Osteocyte (in vitro differentiated cells): ENCODE measurements at places on chromosomes 11 and 22.

DNA sequence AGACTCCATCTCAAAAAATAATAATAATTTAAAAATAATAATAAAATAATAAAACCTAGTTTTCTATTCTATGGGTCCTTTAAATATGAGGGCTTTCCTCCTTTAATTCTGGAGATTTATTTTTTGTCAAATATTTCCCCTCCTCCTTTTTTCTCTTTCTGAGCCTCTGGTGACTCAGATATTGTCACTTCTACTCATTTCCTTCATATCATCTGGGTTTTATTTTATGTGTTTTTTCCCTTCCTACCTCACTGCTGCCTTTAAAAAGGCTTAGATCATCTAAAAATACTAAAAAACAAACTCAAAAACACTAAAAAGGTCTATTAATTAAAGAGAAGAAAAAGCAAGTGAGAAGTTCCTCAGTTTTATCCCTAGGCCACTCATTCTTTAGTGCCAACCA lies 138.9 kb downstream of the SPON1 start:
- DNase-seq, result no peak

DNA sequence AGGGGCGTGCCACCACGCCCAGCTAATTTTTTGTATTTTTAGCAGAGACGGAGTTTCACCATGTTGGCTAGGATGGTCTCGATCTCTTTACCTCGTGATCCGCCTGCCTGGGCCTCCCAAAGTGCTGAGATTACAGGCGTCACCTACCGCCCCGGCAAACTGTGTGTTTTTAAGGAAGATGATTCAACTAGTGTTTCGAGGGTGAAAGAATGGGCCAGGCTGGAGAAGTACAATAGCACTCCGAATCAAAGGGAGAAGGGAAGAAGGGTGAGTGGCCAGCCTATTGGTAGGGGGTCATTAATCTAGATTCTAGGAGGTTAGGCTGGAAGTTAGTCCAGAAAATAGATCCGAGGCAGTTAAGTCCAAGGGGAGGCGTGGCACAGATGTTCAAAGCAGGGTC lies 2.9 kb upstream of the CECR2 start:
- no peak for DNase-seq

DNA sequence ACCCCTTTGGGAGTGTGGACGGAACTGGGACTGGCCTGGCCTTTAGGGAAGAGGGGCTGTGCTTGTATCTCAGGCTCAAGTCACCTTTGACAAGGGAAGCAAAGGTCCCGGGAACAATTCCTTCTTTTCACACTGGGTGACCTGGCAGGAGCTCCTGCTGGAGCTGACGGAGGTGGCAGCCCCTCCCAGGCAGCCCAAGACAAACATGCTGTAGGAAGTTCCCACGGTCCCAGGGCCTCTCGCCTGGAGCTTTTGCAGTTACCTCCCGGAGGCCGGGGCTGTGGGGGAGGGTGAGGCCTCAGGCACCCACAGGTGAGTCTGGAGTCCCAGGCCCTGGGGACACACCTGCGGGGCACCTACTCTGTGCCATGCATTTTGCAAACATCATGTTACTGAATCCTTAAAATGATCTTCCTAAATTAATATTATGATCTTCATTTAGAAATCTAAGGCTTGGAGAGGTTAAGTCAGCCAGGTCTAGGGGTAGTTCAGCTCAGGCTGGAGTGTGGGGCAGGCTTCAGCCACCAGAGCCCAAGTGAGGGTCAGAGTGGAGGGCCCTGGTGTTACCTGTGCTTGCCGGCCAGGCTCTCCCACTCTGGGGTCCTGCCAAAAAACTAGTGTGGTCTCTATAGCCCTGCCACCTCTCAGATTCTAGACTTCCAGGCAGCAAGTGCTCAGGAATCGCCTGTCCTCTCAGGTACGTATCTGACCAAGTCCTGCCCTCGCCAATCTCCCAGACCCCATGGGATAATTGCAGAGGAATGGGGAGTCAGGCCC lies 15.7 kb upstream of the MYEOV start:
- no peak for DNase-seq

- DNase-seq, result no peak
These were observed 99.1 kb downstream of the RRAS2 start for GRCh38 chr11:14259878-14260277.

GRCh38 chr22:37180531-37181231 lies 7.4 kb downstream of the C1QTNF6 start:
- DNase-seq, result no peak

DNA sequence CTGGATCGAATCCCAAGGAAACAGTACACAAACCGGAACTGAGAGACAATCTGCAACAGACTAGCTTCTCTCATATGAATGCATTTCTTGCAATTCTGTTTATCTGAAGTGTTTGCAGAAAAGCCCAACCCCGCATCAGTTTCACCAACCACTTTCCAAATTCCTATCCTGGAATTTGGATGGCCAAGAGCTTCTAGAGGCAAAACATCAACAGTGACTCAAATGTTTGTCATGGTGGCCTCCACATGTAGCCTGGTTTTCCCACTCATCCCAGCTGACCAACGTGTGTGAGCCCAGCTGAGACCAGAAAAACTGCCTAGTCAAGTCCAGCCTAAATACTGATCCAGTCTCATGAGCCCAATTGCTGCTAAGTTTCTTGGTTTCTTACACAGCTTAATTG lies 8.3 kb upstream of the MIEF1 start:
- DNase-seq, result no peak

GRCh38 chr11:26134481-26135355 lies 197.2 kb upstream of the ANO3 start:
- DNase-seq, result no peak

- no peak for DNase-seq
These were observed 12.0 kb upstream of the SYT8 start for GRCh38 chr11:1822648-1823375.

DNA sequence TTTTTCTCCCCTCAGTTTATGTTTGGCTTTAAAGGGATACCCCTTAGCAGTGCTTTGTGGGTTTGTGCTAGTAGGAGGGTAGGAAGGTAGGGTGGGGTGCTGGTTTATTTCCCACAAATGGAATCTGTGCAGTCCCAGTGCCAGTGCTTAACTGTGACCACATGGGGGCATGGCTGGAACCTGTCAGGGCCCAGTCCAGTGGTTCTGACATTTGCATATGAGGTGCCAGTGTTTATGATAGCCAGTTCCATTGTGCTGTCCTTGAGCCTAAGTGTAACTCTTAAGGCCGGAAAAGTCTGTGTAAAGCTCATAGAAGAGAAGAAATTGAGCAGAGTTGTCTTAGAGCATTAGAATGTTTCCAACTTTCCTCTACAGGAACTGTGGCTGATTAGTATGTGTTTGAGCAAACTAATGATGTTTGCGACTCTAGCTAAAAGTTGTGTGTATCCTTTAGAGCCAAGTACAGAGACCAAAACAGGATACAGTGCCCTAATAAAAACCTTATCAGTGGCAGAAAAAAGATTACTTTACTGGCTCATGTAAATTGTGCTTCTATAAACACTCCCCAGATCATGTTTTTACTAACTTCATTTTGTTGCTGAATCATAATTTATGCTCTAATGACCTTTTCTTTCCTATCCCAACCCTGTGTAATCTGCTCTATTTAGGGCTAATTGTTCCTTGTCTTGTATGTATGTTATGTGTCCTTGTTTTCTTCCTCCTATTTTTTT lies 38.1 kb downstream of the DIXDC1 start:
- DNase-seq, result no peak

DNA sequence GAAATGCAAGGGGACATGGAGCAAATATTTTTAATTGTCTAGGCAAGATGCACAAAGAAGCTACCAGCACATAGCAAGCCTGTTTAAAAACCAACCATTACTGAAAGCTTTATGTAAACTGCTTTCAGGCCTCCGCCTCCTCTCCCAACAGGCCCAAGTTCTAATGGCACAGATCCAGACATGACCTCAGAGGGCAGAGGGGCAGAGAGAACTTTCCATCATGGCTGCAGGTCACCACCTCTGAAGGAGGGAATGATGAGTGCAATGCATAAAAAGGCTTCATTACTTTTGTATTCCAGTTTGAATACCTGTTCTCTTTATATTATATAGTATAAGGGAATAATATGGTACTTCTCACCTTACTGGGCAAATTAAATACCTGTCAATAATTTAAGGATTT lies 15.2 kb downstream of the DDX17 start:
- DNase-seq, result no peak

DNA sequence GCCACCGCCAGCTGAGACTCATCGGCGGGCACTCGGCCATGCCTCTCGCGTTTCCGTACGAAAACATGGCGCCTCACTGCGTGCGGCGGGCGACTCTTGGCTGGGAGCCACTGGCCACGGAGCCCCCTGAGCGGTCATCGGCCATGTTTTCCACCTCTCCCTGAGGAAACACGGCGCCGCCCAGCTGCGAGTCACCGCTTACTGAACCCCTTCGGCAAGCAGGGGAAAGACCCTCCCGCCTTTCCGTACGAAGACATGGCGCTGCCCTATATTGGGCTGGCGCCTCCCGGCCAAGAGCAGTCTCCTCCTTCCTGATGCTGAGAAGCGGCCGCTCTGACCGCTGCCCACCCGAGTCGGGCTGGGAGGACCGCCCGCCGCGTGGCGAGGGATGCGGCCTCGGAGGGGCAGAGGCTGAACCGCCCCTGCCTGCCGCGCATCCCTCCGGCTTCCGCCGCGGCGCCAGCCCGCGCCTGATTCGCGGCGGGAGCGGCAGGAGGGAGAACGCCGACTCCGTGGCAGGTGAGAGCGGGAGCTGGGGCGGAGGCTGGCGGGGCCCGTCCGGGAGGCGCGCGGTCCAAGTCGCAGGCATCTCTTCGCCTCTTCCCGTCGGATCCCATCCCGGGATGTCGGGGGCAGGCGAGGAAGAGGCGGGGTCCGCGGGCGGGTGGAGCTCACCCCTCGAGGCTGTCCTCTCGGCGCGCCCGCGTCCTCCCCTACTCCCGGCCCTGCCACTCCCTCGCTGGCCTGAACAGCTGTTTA lies at the start of gene TCP11L1:
Gene TCP11L1, plus strand, starts transcription at position 299 of the 759 bp plus-strand sequence. CDS start 4,202 bp downstream, outside the sequence.
- DNase-seq, result peak; percentile 98

DNA sequence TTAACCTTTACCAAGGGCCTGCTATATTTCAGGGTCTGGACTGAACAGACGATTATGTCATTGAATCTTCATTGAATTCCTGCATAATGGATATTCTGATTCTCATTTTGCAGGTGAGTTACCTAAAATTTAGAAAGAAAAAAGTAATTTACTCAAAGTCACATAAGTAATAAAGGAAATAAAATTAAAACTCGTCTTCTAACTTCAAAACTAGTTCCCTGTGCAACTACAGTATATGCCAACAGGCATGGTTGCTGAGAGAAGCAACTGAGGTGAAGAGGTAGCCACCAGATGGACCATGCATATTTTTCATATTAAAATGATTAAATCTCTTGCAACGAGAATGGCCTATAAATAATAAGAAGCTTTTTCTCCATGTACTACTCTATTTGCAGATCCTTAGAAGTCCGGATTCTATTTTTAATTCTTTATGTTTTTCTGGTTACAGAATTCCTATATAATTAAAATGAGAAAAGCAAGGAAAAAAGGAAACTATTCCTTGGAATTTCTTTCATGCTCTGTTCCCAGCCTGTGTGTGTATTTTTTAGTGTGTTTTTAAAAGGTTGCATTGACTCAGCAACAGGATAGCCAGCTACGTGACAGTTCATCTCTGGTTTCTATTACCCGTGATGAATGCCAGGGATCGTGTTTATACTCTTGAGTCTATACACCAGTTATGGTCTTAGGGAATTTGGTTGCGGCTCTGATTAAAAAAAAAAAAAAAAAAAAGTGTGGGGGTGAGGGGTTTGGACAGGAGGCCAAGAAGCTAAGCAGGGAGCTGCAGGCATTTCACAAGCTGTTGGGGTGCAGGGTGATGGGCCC lies 186.8 kb downstream of the ETS1 start:
- no peak for DNase-seq

DNA sequence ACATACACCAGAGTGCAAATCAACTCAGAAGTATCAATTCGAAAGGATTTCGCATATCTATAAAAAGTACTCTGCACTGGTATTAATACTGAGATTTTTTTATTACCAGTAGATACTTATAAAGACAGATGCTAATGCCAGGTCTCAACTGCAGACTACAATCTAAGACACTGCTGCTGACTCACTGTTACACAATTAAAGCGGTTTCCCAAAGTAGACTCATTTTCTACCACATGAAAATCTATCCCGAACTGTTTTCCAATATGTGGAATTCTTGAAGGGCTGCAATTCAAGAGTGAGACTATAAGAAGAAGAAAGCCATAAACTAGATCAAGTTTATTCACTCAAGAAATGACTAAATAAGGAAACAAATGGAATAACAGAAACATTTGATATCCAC lies 57.2 kb upstream of the ARHGAP32 start:
- no peak for DNase-seq

GRCh38 chr11:121654843-121655536 lies 202.2 kb upstream of the SORL1-AS1 start:
- no peak for DNase-seq

DNA sequence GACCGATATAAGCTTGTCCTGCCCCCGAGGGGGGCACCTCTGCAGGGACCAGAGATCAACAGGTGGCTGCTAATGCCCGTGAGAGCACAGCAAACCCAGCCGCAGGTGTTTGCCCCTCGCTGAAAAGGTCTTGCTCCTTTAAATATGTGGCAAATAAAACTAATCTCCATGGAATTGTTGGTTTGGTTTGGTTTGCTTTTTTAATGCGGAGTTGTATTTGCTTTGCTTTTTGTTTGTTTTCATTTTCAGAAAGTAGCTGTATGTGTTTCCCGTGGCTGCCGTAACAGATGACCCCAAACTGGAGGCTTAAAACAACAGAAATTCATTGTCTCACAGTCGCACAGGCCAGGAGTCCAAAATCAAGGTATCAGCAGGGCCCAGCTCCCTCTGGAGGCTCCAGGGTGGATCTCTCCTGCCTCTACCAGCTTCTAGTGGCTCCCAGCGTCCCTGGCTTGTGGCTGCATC lies 93.0 kb downstream of the CELSR1 start:
- DNase-seq, result no peak

DNA sequence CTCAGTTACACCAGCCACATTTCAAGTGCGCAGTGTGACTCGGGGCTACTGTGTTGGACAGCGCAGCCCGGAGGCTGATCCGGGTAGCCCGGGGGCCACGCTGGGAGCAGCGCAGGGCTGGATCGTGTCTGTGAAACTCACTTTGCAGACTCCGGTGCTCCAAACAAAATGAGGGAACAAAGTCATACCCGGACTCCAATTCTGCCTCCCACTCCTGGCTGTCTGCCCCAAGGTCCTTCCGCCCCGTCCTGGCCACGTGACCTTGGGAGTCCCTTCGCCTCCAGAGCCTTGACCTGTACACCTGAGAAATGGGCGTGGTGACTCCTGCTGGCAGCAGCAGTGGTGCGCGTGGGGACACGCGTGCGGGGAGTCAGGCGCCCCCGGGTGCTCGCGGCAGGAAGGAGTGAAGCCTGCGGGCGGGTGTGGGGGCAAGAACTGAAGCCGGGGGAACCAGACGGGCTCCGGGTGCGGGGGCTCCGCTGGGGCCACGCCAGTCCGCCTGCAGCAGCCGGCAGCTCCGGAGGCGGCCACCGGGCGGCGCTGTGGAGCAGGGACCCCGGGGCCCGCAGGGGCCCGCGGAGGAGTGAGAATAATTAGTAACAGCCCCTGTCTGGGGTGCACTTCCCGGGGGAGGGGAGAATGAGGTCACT lies 42.4 kb downstream of the KCNJ4 start:
- peak; percentile 84 for DNase-seq
